ENCODE measurements at places on chromosomes 1 and 21.

- DNase-seq: peak; percentile 27
These were observed 229.6 kb upstream of the JUN start for GRCh38 chr1:59013276-59013927.

GRCh38 chr1:95536501-95536900 lies 302.5 kb downstream of the RWDD3 start:
- DNase-seq: no peak

DNA sequence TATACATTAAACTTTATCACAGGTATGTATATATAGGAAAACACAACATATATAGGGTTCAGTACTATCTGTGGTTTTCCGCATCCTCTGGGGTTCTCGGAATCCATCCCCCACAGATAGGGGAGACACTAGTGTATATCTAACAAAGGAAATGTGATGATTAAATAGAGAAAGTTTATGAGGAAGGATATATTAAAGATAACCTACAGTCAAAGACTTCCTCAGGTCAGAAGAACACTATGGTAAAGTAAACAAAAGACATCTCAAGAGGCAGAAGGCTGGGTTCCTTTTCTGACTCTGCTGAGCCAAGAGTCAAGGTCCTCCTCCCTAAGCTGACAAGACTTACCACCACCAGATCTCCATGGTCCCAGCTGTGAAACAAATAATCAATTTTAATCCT lies 12.1 kb downstream of the USP24 start:
- DNase-seq: no peak

GRCh38 chr1:66405061-66405460 lies 128.9 kb upstream of the SGIP1 start:
- DNase-seq: no peak

- no peak for DNase-seq
These were observed 11.6 kb downstream of the HHAT start for GRCh38 chr1:210340311-210340710.

DNA sequence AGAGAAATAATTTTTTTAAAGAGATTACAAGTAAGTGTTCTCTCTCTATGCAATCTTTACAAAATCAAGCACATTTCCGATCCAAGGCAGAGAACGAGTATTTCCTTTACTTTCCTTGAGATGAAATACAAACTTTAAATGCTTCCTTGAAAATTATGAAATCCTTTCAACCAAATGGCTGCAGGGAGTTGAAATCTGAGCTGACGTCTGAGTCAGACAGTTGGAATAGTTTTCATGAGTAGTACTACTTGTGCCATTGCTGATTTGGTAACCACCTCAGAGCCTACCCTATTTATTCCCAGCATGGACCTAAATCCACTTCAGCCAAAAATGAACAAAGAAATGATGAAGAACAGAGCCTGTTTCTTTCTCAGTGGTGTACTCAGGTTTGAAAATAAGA lies 183.6 kb downstream of the GIPC2 start:
- peak; percentile 70 for DNase-seq

- DNase-seq: peak; percentile 73
These were observed 4.1 kb upstream of the CACNA1E start for GRCh38 chr1:181479137-181479745.

DNA sequence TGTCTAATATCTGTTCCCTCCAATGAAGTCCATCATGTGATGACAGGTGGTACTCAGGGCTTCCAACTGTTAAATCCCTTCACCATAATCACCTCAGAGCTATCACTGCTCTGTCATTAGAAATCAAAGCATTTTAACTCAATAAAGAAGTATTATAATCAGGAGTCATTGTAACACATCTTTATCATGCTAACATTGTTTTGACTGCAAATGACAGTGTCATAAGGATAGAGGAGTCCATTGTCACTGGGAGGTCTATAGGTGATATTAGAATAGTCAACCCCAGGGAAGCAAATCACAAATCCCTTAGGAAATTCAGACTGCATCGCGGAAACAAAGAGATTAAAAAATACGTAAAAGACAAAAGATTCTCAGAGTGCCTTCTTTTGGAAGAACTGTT lies 30.8 kb downstream of the LRRC53 start:
- no peak for DNase-seq

GRCh38 chr1:156766298-156767100 lies 836 bp upstream of the PRCC start:
- DNase-seq: no peak

GRCh38 chr1:169460191-169460833 lies 25.4 kb downstream of the SLC19A2 start:
- DNase-seq: peak; percentile 38

- no peak for DNase-seq
These were observed 66.2 kb downstream of the CD46 start for GRCh38 chr1:207817778-207818751.

- DNase-seq: no peak
These were observed 1.0 kb upstream of the NAXE start for GRCh38 chr1:156590326-156591180.

- no peak for DNase-seq
These were observed 8.8 kb downstream of the UBL4B start for GRCh38 chr1:110120960-110121561.

DNA sequence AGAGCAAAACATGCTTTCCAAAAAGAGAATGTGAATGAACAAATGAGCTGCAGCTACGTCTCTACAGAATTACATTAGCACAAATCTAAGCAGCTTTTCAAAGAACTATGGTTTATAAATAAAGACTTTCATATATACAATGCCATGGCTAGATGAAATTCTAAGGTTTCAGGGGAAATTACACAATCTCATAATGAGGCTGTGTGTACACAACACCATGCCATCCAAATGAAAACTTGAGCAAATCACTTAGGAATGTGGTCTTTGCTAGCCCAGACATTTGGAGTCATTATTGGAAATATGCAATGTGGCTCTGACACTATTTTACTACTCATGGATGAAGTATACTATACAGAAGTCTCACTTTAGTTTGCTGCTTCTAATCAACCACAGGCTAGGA lies 37.5 kb downstream of the SPAG17 start:
- DNase-seq: peak; percentile 47

GRCh38 chr1:206839857-206840256 lies 25.6 kb upstream of the IL20 start:
- peak; percentile 66 for DNase-seq

DNA sequence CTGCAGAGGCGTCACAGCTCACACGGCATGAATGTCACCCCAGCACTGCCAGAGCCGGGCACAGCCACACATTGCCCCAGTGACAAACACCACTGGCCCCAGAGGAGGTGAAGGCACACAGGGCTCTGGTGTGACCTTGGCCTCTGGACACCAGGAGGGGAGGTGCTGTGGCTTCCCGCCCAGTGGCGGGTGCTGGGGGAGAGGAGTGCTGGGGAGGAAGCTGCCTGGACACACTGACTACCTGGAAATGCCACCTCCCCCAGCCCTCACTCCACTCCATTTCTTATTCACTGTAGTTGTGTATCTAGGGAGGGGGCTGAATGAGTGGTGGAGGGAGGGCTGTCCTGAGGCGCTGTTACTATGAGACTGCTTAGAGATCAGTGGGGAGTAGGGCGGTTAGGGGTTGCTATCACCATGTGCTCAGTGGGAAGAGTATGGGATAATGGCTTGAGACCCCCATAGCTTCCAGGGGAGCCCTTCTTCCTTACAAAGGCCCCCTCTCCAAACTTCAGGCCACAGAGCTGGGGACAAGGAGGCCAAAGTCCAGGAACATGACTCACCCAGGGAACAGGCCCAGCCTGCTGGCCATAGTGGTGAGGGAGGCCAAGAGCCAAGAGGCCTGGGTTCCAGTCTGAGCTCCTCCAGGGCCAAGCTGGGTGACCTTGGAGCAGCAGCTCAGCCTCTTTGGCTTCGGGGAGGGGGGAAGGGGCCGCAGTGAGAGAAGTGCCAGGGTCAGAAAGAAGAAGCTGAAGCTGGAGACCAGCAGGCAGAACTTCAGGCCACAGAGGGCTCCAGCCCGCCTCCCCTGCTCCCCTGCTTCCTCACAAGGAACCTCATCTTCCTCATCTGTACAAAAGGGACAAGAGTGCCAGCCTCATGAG lies 40.1 kb downstream of the AHDC1 start:
- DNase-seq: no peak

DNA sequence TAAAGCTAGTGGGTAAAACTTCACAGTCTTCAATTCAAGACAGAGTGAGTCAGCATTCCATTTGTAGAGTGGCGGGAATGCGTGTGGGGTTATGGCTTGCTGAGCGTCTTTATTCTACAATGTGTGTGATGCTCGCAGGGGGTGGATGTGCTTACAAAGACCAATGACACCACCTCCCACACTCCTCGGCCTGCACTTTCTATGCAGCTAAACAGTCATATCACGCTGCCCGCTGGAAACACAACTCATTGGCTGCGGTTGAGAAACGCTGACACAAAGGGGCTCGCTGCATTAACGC lies 298.5 kb downstream of the PCP4 start:
- DNase-seq: no peak

DNA sequence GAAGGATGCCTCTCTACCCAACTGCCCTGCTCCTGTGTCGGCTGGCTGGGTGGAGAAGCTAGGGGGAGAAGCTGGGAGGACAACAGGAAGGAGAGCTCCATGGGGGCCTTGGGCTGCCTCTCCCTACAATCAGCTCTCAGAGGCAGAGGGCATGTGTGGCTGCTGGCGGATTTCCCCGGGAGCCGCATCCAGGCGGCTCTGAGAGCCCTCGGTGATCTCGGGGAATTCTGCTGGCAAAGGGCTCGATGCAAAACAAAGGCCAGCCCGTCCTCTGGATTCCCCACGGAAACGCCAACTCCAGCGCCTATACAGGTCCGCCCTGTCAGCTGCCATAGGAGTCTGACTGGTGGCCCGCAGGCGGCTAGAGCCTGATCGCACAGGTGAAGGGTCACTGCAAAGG lies 26.4 kb upstream of the EVA1B start:
- no peak for DNase-seq

- DNase-seq: peak; percentile 8
These were observed 12.6 kb upstream of the KLF18 start for GRCh38 chr1:44154049-44154448.

DNA sequence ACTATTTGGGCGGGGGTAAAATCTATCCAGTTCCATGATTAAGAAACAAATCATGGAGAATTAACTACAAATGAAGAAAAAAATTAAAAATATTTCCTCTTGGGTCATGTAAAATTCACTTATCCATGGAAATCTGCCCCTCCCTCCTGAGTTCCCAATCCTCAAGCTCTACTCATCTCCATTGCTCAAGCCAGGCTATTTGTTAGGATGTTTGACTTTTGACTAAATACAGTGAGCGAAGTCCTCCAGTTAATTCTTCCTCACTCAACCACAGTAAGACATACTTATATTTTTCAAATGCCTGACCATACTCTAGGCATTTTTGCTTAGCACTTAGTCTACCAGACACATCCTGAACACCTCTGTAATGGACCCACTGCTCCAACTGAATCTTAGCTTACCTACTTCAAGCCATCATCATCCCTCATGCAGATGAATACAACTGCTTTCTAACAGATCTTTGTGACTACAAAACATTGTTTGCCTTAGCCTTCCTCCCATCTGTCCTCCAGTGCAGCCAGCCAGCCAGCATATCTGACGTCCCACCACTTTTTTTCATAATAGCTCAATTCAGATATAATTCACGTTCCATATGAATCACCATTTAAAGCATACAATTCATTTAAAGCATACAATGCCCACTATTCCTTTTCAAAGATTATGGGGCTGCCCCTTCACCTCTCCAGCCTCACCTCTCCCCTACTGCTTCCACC lies 154.2 kb downstream of the RERE start:
- no peak for DNase-seq

Data from RWPE1 (cell line).